ENCODE measurements at places on chromosomes 11 and 22. TPM values are rescaled to one million over a fixed set of nuclear protein-coding genes. Genes with fewer than 3 reads are reported as not detected.

DNA sequence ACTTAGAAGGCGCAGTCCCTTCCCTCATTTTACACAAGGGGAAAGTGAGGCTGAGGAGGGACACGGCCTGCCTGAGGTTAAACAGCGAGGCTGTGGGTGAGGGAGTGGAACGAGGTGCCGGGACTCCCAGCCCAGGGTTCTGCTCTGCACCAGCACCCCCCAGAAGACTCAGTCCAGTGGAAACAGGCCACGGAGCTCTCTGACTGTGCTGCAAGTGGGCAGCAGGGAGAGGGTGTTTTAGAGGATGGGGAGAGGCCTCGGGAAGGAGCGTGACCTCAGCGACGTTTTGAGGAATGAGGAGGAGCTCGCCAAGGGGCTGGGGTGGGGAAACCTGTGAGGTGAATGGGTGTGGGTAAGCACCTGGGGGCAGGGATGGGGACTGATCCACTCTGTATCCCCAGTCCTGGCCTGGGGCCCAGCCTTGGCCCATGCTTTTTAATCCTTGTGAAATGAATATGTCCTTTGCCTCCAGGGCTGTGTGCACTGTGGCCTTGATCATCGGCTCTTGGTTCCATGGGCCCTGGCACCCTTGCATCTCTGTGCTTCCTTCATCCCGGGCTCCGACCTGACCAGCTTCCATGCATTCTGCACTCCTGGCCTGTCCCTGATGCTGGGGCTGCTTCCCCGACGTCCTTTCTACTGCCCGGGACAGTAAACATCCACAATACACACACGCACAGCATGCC, 44.2 kb downstream of the SHISAL1 start:
- H3K27me3 ChIP-seq = no peaks in the 10 kb centered on the region
- no peak overlapping the region for H3K4me3 ChIP-seq
- DNase-seq = no peak
- H3K4me1 ChIP-seq = no peaks in the 10 kb centered on the region

DNA sequence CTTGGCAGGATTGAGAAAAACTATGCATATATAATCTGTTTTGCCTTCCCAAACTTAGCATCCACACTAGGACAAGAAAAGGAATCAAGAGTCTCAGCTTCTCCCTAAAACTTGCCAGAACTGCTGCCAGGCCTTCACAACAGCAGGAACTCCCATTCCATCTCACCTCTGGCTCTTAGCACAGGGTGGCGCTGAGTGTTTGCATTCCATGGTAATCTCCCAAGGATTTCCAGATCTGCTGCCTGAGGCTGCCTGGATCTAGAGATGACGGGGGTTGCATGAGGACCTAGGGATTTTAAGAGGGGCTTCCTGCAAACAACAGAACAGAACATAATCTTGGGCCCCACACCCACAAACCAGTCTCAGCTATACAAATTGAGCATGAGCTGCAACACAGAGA, 87.1 kb upstream of the OPCML start:
- no peak overlapping the region for H3K27ac ChIP-seq
- H3K4me1 ChIP-seq = no peaks in the 10 kb centered on the region
- H3K4me3 ChIP-seq = no peak overlapping the region
- no peak for DNase-seq
- H3K36me3 ChIP-seq = no peaks in the 10 kb centered on the region

DNA sequence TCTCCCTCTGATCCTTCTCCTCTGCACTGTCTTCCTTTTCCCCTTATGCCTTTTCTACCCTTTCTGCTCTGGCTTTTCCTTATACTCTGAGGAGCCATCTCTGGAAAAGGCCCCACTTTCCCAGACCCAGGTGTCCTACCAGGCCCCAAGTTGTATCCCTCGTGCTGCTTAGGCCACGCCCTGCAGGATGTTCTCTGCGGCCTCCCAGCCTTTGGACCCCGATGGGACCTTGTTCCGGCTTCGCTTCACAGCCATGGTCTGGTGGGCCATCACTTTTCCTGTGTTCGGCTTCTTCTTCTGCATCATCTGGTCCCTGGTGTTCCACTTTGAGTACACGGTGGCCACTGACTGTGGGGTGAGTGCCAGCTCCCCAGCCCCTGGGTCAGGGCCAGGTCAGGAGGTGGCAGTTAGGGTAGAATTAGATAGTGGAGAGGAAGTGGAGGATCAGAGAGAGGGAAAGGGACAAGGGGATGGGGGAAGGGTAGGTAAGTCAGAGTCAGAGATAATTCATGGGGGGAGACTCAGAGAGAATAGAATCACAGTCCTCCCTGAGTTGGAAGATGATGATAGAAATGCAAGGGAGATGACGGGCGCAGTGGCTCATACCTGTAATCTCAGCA, 8.9 kb downstream of the PGAP2 start:
- H3K4me3 ChIP-seq = no peak overlapping the region
- H3K27me3 ChIP-seq = no peaks in the 10 kb centered on the region
- no peak for DNase-seq
- H3K4me1 ChIP-seq = no peaks in the 10 kb centered on the region
- H3K27ac ChIP-seq = no peak overlapping the region

DNA sequence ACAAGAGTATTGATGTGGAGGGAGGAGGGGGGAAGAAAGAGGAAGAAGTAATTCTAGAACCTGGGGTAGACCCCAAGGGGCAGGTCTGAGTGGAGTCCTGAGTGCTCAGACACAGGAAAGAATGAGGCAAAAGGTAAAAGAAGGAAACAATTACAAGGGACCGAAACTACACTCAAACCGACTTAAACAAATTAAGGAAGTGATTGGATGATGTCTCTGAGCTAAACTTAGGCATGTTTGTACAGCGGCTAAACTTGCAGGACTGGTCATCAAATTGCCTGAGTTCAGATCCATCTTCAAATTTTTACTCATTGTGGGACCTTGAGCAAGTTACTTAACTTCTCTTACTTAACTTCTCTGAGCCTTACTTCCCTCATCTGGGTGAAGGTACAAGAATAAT, 86.3 kb upstream of the LRRC55 start:
- no peak overlapping the region for H3K4me3 ChIP-seq
- H3K4me1 ChIP-seq = no peaks in the 10 kb centered on the region
- no peaks in the 10 kb centered on the region for H3K36me3 ChIP-seq
- H3K27me3 ChIP-seq = no peaks in the 10 kb centered on the region
- H3K27ac ChIP-seq = no peak overlapping the region

DNA sequence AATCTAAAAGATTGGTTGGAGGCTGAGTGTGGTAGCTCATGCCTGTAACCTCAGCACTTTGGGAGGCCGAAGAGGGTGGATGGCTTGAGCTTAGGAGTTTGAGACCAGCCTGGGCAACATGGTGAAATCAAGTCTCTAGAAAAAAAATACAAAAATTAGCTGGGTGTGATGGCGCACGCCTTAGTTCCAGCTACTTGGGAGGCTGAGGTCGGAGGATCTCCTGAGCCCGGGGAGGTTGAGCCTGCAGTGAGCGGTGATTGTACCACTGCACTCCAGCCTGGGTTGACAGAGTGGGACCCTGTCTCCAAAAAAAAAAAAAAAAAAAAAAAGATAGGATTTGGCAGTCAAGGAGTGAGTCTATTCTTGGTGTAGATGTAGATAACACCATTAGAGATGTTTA, 10.6 kb downstream of the FOLR1 start:
- no peaks in the 10 kb centered on the region for H3K27me3 ChIP-seq
- no peak overlapping the region for H3K4me3 ChIP-seq
- no peaks in the 10 kb centered on the region for H3K4me1 ChIP-seq
- H3K36me3 ChIP-seq = no peaks in the 10 kb centered on the region
- no peak overlapping the region for H3K27ac ChIP-seq

GRCh38 chr11:97557399-97557798, 1167.6 kb downstream of the JRKL start:
- H3K4me3 ChIP-seq = no peak overlapping the region
- H3K4me1 ChIP-seq = no peaks in the 10 kb centered on the region
- no peaks in the 10 kb centered on the region for H3K36me3 ChIP-seq
- no peak for DNase-seq
- H3K27ac ChIP-seq = no peak overlapping the region

- no peaks in the 10 kb centered on the region for H3K4me1 ChIP-seq
- no peak overlapping the region for H3K27ac ChIP-seq
- H3K36me3 ChIP-seq = peaks cover 24% of the 10 kb centered on the region
- DNase-seq = no peak
Observed at GRCh38 chr22:45743687-45744086, 72.1 kb downstream of the ATXN10 start.

Gene INTS4
- 54.9 TPM for total RNA-seq

- H3K4me3 ChIP-seq = no peak overlapping the region
- H3K27ac ChIP-seq = no peak overlapping the region
- H3K4me1 ChIP-seq = no peaks in the 10 kb centered on the region
- no peaks in the 10 kb centered on the region for H3K27me3 ChIP-seq
Observed at GRCh38 chr11:79244241-79244772, 196.5 kb downstream of the TENM4 start.

Gene MRPL17
- total RNA-seq = 129 TPM

DNA sequence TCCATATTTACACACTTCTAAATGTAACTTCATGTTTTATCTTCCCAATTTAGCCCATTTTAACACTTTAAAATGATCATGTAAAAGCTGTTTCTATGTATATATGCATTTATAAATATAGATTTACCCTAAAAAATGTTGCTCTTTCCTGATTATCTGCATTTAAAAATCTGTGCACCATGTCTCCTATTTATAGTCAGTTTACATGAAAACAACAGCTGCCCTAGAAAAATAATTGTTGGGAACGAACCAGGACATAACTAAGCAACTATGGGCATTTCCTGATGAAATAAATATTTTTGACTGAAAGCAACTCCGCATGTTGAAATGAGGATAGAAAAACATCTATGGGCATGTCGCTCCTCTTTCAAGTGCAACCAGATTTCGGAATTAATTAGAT, 1368.2 kb downstream of the FAM181B start:
- no peak overlapping the region for H3K27ac ChIP-seq
- no peaks in the 10 kb centered on the region for H3K4me1 ChIP-seq
- no peak overlapping the region for H3K4me3 ChIP-seq
- no peaks in the 10 kb centered on the region for H3K27me3 ChIP-seq
- H3K36me3 ChIP-seq = no peaks in the 10 kb centered on the region
- DNase-seq = no peak
